CD4-positive, alpha-beta T cell treated with Interleukin-17A for 1 hour (primary cell): ENCODE measurements at places on chromosomes 7 and 10.

- no peak for DNase-seq
These were observed 181.7 kb downstream of the PTEN start for GRCh38 chr10:88045096-88045495.

DNA sequence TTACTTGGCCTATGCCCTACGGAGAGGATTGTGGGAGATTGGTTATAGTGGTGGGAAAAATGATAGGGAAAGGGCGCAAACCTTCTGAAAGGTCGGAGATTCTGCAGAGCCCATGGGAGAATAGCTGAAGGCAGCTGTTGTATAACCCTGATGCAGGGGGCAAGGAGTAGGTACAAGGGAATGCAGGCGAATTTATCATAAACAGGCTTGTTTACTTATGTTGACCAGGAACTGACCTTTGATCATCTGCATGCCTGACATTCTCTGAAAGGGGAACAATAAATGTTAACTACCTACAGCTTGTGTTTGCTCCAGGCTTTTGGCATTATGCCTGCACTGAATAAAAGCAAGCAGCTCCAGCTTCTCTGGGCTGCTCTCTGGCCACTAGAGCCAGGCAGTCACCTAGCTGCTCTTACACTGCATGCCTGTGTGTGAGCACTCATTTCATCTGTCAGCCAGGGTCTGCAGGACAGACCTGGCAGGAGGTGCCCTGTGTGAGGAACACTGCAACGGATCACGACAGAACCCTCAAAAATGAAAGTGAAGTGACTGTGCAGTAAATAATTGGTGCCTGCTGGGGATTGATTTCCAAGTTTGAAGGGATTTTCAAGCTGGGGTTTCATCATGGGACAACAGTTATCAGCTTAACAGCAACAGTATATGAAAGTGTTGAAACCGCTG, 31.1 kb upstream of the ABCA13 start:
- DNase-seq, result no peak

GRCh38 chr7:106178593-106179134, 66.6 kb upstream of the SYPL1 start:
- no peak for DNase-seq

- DNase-seq, result no peak
These were observed 3.3 kb upstream of the CYP51A1 start for GRCh38 chr7:92137557-92137956.

- DNase-seq, result peak; percentile 15
These were observed 675 bp upstream of the ATE1 start for GRCh38 chr10:121928528-121928884.

GRCh38 chr7:135536150-135536549, 21.6 kb upstream of the NUP205 start:
- DNase-seq, result no peak

DNA sequence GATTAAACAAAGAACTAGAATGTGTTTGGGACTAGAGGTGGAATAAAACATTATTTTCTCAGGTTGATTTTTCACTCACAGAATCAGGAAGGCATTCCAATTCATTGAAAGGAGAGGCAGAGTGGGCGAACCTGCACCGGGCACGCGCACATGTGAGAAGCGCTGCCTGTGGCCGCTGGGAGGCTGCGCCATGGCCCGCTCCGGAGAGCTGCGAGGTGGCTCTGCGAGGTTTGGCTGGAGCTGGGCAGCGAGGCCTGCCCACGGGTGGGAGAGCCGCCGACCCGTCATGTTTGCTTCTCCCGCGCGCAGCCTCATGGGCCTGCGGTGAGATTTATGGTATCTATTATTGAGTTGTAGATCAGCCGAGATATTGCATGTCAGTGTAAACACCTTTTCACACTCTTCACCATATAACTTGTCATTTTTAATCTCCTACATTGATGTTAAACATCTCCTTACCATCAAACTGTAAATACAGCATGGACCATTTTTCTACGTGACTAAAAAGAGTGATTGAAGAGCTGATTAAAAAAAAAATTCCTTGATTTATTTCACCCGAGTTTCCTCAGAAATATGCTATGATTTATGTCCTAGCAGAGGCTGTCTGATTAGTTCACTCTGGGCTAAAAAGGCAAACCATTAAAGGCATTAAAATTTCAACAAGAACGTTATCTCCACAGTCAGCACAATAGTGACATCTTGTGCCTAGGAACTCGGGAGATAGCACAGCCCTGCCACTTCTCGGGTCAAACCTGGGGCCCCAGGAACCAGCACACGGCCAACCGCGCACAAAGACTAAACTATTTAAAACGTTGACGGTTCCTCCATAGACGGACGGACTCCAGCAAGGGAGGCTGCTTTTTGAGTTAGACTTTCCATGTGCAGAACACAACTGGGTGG, 96.6 kb upstream of the RNF32 start:
- DNase-seq, result no peak

DNA sequence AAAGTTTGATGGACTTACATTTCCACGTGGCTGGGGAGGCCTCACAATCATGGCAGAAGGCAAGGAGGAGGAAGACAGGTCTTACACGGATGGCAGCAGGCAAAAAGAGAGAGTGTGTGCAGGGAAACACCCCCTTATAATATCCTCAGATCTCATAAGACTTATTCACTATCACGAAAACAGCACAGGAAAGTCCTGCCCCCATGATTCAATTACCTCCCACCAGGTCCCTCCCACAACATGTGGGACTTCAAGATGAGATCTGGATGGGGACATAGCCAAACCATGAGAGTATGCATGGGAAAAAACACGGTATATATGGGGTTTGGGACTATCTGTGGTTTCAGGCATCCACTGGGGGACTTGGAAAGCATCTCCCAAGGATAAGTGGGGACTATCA, 78.0 kb downstream of the PLXNA4 start:
- DNase-seq, result no peak

DNA sequence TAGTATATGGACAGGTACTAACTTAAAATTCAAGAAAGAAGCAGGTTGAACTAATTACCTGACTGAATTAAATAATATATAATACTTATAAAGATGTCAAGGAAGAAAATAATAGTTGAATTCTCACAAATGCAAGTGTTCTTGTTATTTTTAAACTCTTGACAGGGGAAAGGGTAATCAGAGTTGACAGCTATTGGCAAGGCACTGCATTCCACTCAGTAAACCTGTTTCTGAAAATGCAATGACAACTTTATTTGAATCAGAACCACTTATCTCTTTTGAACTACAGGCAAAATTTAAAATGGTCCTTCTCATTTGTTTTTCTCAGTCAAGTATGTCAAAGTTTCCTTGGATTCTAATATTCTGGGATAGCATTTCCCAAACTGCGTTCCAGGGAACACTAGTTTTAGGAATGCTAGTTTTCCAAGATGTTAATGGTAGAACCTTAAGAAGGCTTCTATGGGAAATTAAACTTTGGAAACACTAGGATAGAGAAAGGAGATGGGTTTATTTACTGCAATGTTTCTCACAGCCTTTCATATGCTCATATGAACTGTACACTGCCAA, 103.7 kb upstream of the LRRN3 start:
- no peak for DNase-seq

DNA sequence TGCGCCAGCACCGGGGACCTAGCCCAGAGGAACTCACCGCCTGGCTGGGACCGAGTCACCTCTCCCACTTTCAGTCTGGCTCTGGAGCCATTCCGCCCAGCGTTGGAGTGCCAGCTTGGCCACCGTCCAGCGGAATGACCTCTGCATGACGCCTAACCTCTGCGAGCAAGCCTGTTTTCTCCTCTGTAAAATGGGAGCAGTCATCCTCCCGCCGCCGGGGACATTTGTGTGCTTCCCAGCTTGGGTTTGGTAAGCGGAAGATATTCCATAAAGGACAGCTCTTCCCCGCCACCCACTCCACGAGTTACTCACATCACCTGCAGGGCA, 1.3 kb upstream of the ZCCHC24 start:
- DNase-seq, result no peak

DNA sequence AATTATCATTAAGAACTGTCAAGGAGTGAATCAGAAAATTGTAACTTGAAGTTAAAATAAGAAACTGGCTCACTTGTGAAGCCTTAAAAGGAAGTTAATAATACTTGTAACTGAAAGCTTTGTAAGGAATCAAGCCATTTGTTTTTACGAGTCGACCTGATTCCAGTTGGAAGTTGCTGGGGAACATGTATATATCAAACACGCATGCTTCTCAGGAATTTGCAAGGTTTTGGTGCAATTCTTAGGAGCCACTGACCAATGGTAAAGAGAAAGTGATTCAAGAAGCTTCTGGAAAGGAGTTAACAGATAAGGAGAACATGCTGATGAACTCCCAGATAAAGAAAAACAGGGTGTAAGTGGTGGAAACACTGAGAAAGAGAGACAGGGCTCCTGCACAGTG, 56.4 kb downstream of the ETV1 start:
- no peak for DNase-seq

DNA sequence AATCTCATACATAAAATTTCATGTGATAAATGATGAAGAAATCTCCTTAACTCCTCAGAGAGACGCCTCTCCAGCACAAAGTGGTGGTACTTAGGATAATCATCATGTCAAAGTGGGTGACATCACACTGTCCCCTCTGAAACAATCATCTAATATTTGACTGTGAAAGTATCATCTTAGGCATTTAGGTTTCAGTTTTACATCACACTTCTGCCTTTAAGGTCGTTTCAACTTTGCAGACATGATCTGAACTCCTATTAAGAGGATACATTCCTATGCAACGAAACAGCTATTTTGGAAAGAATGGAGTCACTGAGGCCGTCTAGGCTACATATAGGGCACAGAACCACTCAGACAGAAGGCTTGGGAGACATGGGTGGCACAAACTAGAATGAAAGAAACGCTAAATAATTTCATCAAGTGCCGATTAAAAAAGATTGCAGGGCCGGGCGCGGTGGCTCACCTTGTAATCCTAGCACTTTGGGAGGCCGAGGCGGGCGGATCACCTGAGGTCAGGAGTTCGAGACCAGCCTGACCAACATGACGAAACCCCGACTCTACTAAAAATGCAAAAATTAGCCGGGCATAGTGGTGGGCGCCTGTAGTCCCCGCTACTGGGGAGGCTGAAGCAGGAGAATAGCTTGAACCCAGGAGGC, 2.0 kb downstream of the VOPP1 start:
- peak; percentile 53 for DNase-seq

DNA sequence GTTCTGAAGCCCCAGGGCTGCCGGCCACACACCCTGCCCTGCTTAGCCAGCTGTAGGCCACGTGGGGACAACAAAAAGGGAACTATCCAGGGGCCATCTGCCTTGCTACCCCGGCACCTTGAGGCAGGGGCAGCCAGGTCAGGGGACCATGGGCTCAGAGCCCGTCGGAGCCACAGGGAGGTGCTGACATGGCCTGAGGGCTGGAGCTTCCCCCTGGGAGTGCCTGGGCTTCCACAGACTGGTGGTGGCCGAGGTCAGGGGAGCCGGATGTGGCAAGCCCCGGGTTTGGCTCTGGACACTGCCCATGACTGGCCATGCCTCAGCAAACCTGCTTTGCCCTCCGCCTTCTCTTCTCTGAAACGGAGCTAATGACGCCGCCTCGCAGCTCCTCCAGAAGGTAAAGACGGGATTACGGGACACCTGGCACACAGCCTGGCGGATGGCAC, 178.5 kb downstream of the EBF3 start:
- no peak for DNase-seq

- DNase-seq, result no peak
These were observed 9.0 kb downstream of the CYP2W1 start for GRCh38 chr7:991729-992656.

DNA sequence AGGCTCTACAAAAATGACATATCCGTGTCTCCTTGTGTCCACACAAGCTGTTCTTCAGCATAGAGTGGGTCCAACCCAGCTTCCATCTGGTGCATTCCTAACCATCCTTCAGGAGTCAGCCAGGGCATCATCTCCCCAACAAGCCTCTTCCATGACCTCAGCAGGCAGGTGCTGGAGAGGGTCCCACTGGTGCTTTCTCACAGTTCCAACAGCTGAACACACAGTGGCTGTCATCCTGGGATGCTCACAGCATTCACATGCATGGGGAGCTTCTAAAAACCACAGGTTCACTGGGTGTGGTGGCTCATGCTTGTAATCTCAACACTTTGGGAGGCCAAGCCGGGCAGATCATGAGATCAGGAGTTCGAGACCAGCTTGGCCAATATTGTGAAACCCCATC, 6.4 kb upstream of the CYP3A4 start:
- no peak for DNase-seq

DNA sequence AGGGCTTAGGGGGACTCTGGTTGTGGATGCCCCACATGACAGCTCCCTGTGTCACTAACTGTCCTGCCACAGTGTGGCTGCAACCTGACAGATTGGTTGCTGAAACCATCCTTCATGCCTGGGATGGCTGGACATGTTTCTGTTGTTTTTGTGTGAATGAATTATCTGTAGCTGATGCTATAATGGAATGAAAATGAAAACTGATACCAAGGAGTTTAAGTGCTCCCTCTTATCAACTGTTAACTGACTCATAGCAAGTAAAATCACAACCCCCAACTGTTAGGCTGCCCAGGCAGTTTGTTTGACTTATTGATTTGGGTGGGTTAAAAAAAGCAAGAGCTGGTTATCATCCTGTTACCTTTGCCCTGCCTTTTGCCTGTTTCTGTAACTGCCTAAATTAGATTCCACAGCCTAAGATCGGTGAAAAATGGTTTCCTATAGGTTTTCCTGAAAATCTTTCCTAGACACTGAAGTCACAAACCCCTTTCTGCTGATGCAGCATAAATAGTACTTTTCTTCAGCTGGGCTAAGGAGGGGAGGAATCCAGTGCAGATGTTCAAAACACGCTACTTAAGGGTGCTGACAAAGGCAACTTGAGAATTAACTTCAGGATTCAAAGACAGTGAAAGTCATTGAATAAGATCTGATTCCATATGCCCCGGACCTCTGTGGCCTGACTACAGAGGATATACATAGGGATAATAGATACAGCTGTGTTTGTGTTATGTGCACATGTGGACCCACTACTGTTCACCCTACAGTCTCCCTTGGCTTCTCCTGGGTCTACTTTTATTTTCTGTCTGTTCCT, 5.7 kb downstream of the FRAT2 start:
- DNase-seq, result no peak

DNA sequence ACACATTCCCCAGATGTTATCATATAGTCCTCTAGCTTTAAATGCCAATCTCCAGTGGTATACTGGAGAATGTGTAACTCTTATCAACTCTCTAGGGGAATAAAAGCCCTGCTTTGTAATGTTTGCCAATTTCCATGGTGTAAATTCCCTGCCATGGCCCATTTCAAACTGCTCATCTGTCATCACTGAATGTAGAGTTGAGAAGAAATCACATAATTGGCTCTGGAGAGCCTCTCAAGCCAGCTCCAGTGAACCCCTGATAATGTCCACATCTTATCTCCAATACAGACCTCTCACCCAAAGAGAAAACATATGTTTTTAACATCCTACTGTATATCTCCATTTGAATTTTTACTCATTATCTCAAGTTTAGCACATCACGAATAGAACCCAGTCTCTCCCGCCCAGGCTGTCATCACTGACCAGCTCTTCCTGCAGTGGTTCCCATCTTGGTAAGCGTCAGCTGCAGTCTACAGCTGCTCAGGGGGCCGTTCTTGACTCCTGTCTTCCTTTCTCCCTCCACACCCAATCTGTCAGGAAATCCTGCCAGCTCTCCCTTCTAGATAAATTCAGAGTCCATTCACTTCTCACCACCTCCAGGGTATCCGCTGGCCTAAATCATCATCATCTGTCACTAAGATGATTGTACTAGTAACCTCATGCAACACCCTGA, 332.4 kb downstream of the FRMD4A start:
- DNase-seq, result no peak

- no peak for DNase-seq
These were observed 161.6 kb downstream of the NRCAM start for GRCh38 chr7:108294595-108294994.
